ENCODE measurements at places on chromosomes 7 and 10.
A peak's percentile ranks its signal among the peaks of the same experiment; 100 is the strongest.

DNA sequence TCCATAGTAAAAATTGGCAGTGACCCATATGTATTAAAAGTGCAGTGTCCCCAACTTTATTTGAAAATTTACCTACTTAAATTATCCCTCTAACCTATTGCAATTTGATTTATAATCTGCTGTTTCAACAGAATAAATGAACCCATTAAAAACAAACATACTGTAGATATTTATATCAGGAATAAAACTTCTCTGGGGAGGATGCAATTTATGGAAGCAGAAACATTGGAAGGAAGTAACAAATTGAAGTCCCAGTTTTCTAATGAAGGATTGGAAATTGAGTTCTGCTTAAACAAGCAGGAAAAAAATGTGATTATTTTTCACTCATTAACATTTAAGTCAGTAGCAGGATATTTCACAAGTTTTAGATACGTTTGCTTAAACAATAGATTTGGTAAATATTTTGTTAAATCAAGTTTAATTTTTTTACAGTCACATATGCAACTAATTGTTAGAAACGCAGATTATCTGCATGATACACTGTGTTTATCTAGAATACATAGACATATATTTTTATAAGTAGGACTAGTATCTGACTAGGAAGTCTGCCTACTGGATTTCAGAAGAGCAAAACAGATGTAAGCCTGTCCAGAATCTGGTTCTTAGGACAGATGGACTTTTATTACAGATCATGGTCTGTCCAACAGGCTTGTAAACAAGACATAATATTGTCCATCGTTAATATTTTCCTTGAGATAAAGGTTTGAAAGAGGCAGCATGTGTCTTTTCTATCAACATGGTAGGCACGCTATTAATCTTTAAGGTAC, 5.3 kb downstream of the AGMO start:
- no peak for DNase-seq

DNA sequence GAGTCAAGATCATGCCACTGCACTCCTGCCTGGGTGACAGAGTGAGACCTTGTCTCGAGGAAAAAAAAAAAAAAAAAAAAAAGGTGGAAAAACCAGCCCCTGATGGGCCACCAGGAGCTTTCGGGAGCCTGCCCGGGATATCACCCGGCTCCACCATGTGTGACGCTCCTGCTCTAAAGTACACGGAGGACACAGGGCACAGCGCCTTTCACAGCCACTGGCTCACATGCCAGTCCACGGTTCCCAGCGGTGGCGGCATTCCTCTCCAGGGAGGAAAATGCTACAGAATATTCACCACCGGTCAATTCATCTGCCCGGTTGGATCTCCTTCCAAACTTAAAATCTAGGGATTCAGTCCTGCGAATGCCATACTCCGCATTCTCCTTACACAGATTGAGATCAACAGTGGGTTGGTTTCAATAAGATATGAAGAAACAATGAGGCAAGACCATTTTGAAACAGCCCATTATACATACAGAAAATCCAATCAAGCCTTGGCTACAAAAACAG, 81.2 kb downstream of the CTBP2 start:
- DNase-seq = no peak

DNA sequence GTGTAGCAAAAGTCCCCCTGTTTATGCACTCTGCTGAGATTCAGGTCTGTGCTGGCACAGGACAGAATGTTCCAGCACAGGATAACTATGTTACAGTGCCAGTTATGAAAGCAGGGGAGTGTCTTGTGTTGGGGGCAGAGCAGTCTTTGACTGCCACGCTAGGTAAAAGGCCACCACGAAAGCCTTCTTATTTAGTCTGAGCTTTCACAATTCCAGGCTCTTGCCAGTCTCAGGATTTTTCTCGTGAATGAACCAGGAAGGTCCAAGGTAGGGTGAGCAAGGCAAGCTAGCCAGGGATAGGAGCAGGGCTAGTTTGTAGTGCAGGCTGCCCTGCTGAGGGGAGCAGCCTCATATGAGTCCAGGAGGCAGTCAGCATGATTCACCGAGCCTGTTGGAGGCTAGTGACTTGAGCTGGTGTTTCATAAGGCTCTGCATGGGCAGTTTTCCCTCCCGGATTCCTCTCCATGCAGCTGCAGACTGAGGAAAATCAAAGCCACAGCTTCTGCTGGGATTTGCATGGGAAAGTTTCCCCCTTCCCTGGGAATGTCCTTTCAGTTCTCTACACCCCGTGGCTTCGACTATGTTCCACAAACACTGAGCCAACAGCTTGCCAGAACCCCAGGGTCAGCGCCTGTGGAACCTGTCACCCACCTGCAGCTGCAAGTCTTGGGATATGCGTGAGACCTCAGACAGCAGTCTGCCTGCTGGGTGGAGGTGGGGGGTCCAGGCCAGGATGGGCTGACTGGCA, 112.3 kb downstream of the JCAD start:
- peak; percentile 89 for DNase-seq

GRCh38 chr10:113026679-113027078, 76.6 kb downstream of the TCF7L2 start:
- peak; percentile 92 for DNase-seq

DNA sequence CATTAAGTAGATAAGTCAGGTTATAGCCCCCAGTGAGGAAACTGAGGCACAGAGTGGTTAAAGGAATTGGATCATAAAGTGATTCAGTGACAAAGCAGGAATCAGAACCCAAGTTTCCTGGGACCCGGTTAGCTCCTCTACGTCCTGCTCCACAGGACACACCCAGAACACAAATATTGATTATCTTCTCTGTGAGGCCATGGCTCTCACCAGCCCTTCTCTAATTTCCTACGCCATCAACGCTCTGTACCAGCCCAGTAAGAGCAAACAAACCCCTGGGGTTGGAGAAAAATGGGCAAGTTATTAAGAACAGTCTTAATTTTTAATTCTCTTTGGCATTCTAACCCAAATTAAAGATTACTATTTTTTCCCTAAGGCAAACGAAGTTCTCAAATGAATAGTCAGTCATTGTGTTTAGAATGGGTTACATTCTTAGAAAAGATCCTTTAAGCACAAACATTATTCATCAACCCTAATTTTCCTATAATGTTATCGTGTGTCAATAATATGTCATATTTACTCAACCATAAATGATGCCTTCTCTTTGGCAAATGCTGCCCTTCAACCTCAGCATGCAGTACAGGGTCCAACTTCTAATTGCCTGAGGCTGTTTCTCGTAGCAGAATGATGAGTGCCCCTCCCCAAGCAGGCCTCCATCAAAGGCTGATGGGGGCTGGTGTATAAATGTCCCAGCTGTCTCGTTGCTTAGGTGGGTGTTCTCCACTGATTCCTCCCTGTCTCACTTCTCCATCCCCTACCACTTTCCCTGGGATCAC, 25.4 kb upstream of the TM9SF3 start:
- no peak for DNase-seq

- no peak for DNase-seq
These were observed 72.4 kb downstream of the MACC1 start for GRCh38 chr7:20144801-20145200.

DNA sequence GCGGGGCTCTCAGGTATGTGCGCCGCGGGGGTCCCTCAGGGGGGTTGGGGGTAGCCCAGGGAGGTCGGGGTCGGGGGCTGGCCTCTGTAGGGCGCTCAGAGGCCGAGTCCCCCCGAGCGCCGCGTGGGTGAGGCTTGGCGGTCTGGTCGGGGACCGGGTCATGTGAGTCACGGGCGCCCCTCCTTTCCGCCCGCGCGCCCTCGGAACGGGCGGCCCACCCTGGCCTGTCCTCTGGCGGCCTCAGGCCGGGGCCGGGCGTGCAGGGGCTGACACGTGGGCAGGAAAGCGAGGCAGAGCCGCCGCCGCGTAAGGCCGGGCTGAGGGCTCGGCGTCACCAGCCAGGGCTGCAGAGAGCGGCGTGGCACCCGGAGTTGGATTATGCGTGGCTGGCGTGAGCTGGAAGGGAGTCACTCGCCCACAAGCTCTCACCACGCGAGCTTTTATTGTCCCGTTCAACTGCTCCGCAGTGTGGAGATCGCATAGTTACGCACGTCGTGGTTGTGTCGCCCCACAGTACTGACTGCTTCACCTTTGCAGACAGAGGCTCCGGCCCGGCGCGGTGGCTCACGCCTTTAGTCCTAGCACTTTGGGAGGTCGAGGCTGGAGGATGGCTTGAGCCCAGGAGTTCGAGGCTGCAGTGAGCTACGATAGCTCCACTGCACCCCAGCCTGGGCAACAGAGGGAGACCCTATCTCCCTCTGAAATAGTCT, 385 bp downstream of the SHLD2 start:
- DNase-seq = peak; percentile 88

DNA sequence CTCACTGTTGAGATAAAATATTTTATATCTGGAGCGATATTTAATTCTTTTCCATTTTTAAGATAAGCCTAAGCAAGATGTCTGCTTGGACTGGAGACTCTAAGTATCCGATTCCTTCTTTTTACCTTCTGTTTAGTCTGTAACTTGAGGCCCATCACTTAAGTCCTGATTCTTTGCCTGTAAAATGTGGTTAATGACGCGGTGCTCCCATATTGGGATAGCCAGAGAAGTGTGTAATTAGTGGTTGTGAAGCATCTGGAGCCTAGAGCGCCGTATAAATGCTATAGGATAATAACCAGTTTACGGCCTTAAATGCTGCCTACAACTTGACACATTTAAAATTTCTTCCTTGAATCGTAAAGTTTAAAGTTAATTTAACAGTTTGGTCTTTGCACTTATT, 132.9 kb downstream of the CHN2 start:
- no peak for DNase-seq

DNA sequence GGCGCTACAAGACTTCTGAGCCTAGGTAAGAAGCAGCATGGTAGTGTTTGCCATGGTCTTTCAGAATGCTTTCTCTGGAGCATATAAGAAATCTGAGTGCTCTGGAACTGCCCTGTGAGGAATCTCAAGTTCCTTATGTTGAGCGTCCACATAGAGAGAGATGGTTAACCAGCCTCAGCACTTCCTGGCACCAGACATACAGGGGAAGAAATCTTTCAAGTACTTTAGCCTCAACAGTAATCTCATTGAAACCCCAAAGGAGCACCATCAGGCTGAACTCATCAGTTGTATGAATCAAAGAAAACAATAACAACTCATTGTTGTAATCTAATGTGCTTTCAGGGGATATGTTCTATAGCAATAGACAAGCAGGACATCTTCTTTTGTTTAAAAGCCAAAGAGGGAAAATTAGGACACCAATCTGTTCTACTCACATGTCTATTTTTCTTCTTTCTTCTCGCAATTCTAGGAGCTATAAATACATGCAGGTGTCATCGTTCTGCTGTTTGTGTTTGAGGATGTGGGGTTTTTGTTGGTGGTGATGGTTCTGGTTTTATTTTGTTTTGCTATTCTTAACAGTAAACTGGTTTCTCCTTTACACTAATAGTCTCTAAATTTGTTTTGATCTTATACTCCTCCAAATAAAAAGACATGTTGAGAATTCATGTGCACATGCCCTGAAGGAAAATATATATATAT, 1145.0 kb upstream of the LRRN3 start:
- no peak for DNase-seq

GRCh38 chr7:33909318-33909717, 4.0 kb downstream of the BMPER start:
- no peak for DNase-seq

DNA sequence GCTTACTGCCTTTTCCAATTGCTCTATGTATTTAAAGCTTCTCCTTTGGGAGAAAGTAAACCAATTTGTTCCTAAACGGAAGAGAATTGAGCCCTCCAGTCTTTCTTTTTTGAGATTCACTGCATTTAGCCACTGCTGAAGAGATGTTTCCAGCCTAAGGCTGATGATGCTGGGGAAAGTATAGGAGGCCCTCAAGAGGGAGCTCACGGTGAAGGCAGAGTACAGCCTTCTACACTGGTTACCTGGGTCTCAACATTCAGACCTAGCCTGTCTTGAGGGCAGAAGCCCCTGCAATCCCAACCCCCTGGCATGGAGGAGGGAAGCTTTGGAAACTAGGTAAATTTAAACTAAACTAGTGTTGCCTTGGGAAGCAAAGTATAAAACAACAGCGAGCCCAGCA, 316.7 kb upstream of the TPK1 start:
- DNase-seq = no peak

GRCh38 chr10:4127518-4128315, 342.7 kb upstream of the KLF6 start:
- no peak for DNase-seq

DNA sequence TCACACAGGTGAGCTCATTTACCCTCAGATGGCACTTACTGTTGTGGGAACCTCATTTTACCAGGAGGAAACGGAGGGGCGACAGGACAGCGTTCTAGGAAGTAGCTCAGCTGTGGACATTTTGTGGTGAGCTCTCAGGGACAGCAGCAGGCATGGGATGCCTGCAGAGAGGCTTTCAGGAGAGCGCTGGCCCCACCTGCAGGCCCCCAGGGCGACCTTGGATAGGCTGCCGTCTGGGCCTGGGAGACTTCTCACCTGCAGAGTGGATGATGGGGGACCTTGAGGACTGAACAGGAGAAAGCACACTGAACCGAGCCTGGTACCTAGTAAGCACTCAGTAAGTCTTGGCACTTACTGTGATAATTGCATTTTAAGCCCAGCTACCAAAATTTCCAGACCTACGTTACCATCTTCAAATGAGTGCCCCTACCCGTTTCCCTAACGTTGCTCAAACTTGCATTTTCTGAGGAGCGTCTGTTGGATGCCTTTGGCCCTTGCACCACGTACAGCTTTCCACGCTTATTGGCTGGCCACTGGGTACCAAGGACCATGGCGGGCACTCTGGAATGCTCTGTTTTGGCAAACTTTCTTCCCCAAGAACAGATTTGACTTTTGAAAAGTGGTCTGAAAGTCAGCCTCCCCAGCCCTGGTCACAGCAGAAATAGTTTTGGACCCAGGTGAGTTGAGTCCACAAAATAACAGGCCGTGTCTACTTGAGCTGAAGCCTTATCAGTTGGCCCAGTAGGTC, 223.4 kb downstream of the EBF3 start:
- DNase-seq = no peak

GRCh38 chr10:125023862-125024496, 82.1 kb downstream of the ZRANB1 start:
- peak; percentile 58 for DNase-seq

DNA sequence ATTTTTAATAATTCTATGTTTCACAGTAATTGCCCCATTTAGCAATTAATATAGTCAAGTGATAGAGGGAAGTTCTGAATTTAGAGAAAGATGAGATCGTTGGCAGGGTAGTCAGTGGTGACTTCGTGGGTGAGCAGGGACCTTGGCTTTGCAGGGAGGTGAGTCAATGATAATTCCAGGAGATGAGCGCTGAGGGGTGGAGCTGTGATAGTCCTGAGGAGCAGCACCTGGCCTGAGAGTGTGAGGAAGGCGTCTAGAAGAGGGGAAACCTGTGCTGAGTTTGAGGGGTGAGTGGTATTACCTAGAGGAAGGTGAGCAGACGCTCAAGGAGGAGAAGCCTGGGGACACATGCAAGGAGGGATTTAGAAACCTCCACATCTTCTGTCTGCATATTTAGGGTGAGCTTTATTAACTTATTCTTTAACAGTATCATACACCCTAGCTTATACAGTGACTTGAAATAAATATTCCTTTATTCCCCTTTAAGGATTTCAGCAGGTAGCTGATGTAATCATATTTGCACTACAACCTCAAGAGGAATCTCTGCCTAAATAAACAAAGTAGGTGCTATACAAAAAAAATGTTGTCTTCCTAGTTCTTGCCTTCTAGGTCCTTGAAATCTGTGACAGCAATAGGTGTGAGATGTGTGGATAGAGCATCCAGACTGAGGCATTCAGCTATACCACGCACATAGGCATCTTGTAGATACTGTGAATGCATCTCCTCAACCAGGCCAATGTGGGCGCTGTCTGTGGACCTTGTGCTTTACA, 2.1 kb upstream of the TRIL start:
- no peak for DNase-seq

- peak; percentile 15 for DNase-seq
These were observed 828 bp downstream of the BNIP3 start for GRCh38 chr10:131980761-131981428.
